ENCODE measurements at places on chromosomes 3 and 15.
A peak's percentile ranks its signal among the peaks of the same experiment; 100 is the strongest.

DNA sequence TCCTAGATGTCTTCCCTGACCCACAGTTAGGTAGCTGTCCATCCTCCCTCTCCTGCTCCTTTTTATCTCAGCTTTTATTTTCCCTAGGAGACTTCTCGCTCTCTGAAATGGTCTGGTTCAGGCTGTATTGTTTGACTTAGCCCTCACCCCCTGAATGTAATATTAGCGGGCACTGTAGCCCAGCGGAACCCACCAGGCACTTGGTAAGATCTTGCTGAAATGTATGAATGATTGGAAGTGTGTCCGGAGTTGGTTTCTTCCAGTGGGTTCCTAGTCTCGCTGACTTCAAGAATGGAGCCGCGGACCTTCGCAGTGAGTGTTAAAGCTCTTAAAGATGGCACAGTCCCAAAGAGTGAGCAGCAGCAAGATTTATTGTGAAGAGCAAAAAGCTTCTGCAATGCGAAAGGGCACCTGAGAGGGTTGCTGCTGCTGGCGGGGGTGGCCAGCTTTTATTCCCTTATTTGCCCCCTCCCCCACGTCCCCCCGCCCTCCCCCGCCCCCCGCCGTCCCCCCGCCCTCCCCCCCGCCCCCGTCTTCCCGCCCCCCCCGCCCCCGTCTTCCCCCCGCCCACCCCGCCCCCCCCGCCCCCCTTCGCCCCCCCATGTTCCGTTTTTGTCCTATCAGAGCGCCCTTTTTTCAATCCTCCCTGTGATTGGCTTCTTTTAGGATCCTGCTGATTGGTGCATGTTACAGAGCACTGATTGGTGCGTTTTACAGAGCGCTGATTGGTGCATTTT lies 694 bp upstream of the EEFSEC start:
- peak; percentile 90 for DNase-seq

DNA sequence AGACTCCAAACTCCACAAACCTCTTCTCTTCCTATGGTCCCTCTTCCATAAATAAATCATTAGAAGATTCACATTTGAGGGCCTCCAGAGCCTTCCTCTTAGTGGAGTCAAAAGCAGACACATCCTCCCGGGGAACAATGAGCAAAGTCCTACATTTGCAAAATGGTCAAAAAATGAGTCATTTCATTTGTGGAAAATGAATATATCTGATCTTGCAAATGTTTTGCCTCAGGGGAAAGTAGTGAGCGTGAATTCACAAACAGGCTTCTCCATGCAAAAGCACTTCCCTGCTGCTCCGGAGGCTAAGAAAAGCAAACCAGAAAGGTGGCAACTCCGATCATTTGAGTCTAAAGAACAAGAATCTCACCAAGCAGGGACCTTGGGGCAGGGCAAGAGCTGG lies 86.7 kb upstream of the IQSEC1 start:
- DNase-seq, result no peak

- no peak for DNase-seq
These were observed 22.0 kb upstream of the LEKR1 start for GRCh38 chr3:156803952-156804741.

DNA sequence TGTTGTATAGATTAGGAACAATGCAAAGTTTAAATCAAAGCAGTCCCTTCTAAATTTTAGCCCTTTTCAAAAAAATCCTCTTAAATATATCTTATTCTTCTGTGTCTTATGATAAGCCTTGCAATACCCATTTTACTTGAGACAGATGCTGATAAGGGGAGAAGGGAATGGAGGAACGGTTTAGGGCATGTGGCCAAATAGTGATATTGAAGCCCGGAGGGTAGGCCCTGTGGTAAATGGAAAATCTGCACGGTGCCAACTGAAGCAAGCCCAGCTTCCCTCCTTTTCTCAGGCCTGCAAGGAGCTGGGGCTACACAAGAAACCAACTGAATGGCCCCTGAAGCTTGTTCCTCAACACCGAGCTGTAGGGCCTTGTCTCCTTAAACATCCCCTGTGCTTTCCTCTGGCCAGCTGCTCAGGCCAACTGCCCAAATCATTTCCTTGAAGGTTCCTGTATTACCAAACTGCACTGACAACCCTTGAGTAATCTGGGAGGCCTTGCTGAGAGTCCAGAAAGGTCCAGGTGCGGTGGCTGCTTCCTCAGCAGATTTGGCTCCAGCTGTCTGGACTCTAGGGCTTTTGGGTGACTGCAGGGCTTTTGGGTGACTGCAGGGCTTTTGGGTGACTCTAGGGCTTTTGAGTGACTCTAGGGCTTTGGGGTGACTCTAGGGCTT lies 67.2 kb downstream of the NCEH1 start:
- no peak for DNase-seq

DNA sequence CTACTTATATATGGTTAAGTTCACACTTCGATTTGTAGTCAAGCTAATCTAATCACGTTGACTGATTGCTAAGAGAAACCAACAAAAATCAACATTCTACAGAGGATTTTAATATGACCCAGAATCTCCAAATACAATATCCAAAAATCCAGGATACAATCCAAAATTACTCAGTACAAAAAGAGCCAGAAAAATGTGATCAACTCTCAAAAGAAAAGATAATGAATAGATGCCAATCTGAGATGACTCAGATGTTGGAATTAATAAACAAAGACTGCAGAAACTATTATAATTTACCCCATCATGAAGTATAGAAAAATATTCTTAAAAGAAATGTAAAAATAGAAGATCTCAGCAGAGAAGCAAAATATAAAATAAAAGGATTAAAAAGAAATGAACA lies 22.3 kb downstream of the HACL1 start:
- no peak for DNase-seq

GRCh38 chr3:147161833-147162232 lies 244.5 kb downstream of the ZIC4 start:
- no peak for DNase-seq

DNA sequence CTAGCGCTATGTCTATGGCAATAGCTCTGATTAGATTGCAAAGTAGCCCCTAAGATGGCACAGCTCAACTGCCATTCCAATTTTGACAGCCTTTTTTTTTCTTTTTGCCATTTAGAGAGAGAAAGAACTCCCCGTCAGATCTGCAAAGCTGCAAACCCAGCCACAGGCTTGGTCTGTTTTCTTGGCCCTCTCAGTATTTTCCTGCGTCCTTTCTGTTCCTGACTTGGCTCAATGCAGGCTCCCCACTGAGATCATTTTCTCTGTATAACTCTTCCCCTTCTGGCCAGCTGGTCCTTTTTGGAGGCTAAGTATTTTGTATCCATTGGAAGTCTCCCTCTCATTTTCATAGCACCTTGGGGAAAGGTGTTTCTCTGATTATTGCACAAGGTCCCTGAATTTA lies 386.7 kb downstream of the UNC13C start:
- DNase-seq, result no peak

- DNase-seq, result no peak
These were observed 508.6 kb downstream of the SHQ1 start for GRCh38 chr3:72339670-72340030.

DNA sequence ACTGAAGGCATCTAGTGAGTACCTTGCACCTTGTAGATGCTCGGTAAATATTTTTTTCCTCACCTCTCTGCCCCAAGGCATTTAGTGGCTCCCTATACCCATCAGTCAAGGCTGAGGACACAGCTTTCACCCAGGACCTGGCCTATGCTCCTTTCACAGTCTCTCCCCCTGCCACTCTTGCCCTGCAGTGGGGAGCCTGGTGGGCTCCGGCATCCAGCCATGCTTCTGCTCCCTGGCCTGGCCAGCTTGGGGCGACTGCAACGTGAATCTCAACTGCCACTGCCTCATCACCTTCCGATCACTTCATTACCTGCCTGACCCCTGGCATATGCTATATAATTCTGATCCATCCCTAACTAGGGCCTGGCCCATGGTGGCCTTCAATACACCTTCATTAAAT lies 735 bp upstream of the CX3CR1 start:
- DNase-seq, result no peak

DNA sequence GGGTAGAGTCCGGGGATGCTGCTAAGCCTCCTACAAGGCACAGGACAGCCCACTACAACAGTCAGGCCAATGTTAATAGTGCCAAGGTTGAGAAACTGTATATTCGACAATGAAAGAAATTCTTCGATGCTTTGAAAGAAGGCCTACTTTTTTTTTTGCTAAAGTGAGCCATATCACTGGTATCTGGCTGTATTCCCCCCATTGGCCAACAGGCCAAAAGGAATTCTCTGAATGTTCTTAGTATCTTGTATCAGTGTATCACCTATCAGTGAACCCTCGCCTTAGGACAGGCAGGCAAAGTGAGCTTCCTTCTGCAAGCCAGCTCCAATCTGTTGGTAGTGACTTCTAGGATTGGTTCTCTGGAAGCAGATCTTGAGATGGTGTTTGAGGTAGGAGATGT lies 74.2 kb downstream of the SNTN start:
- no peak for DNase-seq

DNA sequence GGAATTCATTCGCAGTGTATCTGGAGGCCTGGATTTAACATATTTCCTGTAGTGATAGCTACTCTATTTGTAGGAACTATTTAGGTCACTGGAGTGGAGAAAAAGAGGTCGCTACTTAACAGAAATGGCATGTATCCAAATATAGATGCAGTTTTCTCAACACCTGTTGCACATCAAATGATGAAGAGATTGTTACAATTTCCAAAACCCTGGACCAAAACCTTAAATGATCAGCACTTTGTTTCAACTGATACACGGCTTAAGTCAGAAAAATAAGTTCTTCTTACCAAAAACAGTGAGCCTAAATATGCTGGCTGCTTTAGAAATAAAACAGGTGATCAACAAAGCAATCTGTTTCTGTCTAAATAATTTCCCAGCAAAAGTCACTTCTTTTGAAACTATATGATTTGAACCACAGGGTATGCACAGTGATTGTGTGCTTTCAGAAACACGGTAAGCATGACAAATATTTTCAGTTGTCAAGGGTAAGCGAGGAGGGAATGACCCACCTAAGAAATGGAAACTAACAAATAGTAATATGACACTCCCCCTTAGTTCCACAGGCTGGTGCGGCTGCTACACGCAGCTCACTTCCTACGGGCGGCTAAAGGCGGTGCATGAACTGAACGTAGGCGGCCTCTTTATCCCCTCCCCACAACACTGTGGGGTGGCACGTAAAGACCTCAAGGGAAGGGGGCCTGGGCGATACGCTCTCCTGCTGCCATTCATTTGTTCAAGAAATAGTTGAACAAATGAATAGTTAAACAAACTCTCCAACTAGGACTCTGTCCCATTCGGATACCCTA lies 1.1 kb downstream of the EHD4 start:
- peak; percentile 79 for DNase-seq

DNA sequence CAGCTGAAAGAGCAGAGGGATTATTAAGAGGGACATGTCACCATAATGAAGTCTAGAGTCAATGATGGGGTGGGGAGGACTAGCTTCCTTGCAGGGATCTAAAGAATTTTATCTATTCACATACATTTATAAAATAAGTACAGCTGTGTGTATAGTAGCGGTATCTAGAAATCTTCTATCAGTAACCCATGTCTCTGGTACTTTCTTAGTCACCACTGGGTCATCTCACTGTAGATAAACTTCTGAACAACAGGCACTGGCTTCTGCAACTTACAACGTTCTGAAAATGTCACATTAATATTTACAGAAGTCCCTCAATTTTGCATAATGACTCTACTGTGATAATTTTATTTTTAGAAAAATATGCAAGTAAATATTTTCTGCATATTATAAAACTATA lies 401.7 kb downstream of the TBC1D5 start:
- DNase-seq, result no peak

All from RKO (cell line).